Activated naive CD8-positive, alpha-beta T cell treated with anti-CD3 and anti-CD28 coated beads for 36 hours (primary cell): ENCODE measurements at places on chromosomes 16 and 17. TPM values are rescaled to one million over a fixed set of nuclear protein-coding genes. Genes with fewer than 3 reads are reported as not detected.

DNA sequence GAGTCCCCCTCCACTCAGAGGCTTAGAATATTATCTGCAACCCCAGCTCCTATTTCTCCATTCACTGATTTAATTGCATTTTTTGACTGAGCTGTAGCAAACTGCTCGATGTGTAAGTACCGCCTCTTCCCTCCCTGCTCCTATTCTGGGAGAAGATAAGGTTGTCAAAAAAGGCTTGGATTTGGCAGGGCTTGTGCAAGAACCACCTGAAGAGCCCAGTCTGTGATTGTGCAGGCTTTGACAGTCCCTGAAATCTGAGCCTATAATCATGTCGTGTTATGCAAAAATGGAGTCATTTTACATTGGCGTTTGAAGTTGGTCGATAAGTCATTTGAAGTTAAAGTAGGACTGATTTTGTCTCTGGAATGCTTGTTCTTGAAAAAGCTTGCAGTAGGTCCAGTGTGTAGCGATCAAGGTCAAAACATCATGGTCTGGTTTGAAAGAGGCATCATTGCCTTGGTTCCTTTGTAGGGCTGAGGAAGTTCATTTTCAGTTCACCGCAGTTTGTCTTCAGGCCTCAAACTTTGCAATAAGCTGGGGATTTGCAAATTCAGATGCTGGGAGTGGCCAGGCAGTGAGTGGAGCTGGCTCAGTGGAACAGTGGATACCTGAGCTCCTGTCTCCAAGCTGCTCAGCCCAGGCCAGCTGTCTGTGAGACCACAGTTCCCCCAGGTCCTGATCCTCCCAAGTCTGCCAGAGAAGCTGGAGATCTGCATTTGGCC is 68.8 kb downstream of the KATNIP start:
- DNase-seq = no peak

GRCh38 chr17:45667591-45668171 is 116.4 kb upstream of the CRHR1 start:
- DNase-seq = no peak

- DNase-seq = peak; percentile 30
These were observed 18.5 kb upstream of the KCTD5 start for GRCh38 chr16:2663553-2664546.

- DNase-seq = no peak
These were observed 4.4 kb upstream of the DHX40 start for GRCh38 chr17:59561042-59561441.

TEX14 gene
- total RNA-seq = 0.14 TPM

MYCBPAP gene
- total RNA-seq = 1.1 TPM
